ENCODE measurements at places on chromosomes 2 and 18.

- no peak for DNase-seq
Measured at GRCh38 chr2:82993609-82994008, 1465.5 kb downstream of the SUCLG1 start.

- no peak for DNase-seq
Measured at GRCh38 chr2:126085011-126085795, 570.8 kb upstream of the GYPC start.

DNA sequence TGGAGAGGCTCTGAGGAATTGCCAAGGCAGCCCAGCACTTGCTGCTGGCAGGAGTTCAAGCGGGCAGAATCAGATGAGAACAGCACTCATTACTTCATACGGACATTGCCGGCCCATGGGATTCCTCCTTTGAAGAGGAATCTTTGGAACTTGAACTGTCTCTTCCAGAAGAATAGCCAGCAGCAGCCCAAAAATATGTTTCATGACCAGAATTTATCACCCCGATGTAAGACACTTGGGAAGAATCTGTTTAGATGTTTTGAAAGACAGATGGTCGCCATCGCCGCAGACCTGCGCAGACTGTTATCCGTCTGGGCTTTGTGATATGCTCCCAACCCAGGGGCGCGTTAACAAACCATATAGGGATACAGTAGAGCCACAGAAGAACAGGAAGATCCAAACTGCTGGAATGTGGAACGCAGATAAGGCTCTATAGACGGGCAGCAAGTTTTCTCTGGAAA lies 3.7 kb upstream of the ADI1 start:
- DNase-seq: no peak

DNA sequence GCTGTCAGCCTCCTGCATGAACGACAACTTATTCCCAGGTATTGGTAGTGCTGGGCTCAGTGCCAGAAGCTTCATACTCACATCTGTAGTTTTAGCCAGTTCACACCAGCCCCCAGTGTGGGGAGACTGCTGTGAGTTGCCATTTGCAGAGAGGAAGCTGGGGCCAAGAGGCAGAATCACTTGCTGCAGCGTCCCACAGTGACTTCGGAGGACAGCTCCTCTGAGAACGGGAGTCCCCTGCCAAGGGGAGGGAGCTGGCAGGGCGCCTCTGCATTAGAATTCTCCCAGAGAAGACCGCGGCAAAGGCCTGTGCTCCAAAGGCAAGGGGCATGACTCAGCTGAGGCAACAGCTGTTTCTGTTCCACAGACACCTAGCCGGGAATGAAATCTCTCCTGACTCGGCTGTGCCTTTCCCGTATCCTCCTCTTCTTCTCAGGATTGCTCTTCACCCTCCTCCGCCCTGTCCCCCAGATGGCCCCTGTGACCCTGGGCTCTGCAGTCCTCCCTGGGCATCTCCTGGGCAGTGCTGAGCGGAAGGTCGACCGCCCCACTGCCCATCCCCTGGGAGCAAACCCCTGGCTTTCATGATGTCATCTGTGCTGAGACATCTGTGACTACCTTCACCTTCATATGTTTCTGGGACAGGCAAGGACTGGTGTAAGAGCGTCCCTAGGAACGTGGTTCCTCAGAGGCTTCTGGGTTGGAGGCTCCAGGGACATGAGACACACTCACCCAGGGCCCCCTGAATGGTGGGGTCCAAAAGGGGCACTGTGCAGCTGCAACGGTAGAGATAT lies 18.0 kb downstream of the MAL start:
- DNase-seq: no peak

- DNase-seq: no peak
Measured at GRCh38 chr2:47569658-47570475, 166.9 kb downstream of the MSH2 start.

DNA sequence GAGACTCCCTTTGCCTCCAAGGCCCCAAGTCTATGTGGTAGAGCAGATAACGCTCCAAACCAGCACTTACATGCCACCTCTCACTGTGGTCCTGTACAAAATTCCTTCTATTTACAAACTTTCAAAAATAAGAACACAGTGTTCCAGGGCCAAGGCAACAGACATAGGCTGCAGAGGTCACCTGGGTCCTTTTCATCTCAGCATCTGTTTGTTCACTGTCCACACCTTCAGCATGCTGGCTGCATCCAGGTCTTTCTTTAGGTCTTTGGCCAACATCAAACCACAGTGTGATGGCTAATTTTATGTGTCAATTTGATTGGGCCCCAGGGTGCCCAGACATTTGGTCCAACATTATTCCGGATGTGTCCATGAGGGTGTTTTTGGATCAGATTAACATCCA lies 20.0 kb upstream of the INO80C start:
- DNase-seq: no peak

DNA sequence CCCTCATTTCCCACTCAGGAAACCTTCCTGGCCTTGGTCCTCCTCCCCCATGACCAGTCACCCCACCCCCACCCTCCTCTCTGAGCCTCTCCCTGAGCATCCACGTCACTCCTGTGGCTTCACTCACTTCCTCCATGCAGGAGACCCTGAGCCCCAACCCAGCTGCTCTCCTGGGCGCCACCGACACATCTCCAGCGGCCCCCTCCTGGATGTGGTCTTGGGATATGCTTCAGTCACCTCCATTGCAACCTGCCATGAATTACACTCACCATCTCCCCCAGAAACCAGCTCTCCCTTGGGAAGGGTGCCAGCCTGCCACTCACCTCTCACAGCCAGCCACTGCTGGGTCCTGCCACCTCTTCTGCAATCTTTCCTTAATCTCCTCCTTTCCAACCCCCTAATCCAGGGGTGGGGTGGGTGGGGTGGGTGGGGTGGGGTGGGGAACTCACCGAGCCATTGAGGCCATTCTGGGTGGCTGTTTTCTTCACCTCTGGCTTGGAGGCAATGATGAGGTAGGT lies 44.8 kb downstream of the CENPO start:
- no peak for DNase-seq

- DNase-seq: no peak
Measured at GRCh38 chr2:183214680-183215079, 90.4 kb downstream of the NUP35 start.

DNA sequence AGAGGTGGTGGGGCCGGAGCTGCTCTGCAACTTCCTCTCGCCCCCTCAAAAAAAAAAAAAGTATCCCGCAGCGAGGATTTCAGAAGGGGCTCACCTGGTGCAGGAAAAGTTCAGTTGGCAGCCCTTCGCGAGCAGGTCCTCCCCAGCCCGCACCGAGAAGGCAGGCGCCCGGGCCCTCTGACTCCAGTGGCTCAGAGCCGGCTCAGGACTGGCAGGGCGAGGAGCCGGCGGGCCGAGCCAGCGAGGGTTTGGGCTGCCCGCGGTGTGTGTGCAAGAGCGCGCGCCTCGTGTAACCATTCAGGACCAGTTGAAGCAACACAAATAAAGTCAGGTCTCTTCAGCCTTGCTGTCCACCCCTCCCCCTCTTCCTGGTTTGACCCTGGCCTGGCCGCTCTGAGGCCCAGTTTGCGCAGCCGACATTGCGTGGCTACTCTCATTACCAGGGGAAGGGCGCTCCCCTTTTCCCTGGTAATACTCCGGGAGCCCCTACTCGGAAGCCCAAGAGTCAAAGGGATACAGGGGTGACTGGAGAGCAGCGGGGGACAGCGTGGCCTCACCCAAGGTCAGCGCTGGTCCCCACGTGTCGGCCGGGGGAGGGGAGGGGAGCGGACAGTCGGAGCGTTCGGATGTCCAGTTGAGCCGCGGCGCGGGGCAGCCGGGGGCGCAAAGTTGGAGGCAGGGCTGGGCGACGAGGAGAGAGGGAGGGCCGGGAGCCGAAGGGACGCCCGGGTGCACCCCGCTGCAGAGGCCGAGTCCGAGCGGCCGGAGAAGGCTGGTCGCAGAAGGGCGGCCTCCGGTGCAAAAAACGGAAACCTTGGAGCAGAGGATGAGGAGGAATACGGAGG lies 12.3 kb downstream of the EN1 start:
- no peak for DNase-seq

- no peak for DNase-seq
Measured at GRCh38 chr2:53994818-53995808, 24.3 kb upstream of the PSME4 start.

DNA sequence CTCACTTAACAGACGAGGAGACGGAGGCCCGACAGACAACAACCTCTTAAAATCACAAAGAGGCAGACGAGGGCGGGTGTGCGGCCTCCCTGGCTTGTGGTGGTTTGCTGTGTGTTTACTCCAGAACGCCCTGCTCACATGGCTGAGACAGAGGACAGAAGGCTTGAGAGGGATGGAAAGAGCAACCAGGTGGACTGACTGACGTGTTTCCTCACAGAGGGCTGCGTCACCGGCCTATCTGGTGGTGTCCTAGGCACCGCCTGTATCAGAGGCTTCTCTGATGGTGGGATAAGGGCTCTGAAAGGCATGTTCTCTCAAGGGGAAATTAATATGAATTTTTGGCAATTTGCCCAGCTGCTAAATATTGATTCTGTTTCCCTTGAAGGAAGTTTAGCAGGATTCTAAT lies 47.0 kb upstream of the RALBP1 start:
- no peak for DNase-seq

- peak; percentile 47 for DNase-seq
Measured at GRCh38 chr2:64049633-64050220, 30.5 kb upstream of the VPS54 start.

DNA sequence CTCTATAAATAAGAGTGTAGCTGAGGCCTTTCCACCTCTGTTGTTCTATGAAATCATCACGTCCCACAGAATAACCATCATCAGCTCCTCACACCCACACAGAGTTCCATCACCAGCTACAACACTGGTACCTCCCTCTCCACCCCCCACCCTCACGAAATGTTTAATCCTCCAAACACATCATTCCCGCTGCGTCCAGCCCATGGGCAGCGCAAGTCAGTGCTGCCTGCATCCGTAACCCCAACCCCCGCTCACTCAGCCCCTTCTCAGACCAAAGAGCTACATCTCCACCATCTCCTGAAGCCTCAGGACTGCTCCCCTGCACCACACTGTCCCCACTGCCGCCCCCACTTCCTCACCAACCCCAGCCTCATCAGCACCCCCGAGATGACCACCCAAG lies 19.4 kb downstream of the DNMT3A start:
- no peak for DNase-seq

DNA sequence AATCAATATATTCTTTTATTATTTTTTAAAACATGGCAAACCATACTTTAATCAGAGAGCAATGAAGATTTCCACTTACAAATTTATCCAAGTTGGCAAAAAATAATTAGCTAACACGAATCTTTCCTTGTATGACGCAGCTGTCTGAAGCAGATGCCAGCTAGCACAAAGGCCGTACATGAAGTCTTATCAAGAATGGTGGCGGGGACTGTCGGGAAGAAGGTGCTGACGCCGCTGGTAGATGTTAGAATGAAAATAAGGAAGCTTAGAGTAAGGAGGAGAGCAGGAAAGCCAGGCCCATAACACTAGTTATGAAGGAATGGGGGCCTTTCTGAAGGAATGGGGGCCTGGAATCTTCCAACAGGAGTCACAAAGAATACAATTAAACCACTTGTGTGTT lies 96.7 kb downstream of the ZNF516 start:
- no peak for DNase-seq

GRCh38 chr18:29160170-29160569 lies 983.2 kb upstream of the CDH2 start:
- no peak for DNase-seq

DNA sequence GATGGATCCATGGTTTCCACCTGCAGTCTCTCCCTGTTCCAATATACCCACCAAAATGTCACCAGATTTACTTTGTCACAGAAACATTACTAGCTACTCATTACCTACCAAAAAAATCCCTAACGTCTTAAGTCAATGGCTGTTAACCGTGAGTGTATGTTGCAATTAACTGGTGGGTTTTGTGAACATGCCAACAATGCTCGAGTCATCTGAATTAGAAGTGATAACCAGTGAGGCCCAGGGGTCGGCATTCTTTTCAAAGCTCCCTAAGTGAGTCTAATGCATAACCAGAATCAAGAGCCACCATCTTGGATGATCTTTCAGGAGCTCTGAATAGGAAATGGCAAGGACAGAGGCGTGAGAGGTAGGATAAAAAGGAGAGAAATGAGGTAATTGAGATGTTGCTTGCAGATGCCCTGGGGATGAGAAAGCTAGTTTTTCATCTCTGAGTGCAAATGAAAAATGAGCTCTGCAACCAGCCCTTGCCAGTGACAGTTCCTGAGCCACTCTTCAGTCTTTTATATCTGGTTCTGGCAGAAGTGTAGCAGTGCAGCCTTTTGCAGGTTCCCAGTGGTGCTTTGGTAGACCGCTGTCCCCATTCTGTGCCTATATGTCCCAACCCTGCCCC lies 130.0 kb upstream of the RND3 start:
- no peak for DNase-seq

DNA sequence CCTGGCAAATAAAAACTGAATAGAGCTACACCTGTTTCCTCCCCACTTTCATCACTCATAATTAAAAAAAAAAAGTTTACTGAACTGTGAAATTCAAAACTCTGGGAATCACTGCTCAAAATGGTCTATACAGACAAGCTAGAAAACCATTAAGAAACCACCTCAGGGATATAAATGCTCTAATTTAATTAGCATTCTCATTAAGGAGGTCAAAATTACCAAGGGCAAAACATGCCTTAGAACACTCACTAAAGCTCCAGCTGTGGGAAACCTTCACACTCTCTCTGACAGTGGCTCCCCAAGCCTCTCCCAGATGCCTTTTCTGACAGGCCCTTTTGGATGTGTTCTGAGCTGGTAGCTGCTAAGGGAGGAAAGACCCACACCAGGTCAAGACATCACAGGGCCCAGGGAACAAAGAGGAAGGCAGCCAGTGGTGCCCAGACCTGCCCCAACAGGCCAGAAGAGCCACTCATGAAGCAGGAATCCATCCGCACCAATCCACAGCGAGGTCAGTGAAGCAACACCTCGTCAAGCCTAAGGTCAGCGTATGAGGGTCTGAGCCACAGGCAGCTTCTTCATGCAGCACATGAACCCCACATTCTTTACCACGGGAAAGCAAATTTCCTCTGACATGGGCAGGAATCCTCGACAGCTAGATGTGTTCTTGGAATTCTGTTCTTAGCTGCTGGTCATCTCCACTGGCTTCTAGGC lies 35.6 kb downstream of the XDH start:
- DNase-seq: no peak

DNA sequence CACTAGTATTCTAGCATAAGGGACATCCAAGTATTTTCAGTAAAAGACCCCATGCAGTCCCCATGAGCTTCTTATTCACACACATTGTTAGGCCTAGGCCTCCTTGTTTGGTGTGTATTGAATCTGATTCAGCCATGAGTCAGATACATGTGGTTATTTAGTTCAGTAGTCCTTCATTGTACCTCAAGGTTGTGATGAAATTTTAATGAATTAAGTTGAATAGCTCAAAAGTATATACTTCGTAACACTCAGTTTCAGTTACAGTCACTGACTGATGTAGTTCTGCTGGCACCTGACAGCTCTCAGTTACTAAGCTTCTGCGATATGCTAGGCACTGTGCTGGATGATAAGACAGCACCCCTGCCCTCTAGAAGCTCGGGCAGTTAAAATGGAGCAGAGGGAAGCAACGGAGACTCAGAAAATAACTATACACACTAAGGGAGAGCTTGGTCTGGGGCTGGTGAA lies 86.4 kb downstream of the XRCC5 start:
- no peak for DNase-seq

GRCh38 chr18:28331551-28331950 lies 154.6 kb upstream of the CDH2 start:
- DNase-seq: no peak

All from activated T-helper 1 cell treated with Interleukin-2 at 50 U/mL for 16 hours (primary cell).